ENCODE measurements at places on chromosomes 7 and 10.

DNA sequence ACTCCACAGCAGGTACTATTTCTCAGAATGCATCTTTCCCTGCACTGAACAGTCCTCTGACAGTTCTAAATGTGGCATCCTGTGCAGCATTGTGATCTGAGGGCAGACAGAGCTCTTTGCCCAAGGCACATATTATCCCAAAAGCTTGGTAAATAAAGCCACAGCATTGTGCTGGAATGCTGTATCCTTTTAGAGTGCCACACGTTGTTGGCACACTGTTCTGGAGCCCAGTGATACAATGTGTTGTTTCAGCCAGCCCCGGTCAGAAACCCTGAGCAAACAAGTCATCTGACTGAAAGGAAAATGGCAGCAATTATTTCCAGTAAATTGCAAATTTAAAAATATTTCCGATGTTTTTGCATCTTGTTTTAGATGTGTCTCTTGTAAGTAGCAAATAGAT lies 45.4 kb downstream of the NAMPT start:
- DNase-seq: no peak

- no peak for DNase-seq
Observed at GRCh38 chr7:93913197-93913596, 6.8 kb downstream of the GNGT1 start.

DNA sequence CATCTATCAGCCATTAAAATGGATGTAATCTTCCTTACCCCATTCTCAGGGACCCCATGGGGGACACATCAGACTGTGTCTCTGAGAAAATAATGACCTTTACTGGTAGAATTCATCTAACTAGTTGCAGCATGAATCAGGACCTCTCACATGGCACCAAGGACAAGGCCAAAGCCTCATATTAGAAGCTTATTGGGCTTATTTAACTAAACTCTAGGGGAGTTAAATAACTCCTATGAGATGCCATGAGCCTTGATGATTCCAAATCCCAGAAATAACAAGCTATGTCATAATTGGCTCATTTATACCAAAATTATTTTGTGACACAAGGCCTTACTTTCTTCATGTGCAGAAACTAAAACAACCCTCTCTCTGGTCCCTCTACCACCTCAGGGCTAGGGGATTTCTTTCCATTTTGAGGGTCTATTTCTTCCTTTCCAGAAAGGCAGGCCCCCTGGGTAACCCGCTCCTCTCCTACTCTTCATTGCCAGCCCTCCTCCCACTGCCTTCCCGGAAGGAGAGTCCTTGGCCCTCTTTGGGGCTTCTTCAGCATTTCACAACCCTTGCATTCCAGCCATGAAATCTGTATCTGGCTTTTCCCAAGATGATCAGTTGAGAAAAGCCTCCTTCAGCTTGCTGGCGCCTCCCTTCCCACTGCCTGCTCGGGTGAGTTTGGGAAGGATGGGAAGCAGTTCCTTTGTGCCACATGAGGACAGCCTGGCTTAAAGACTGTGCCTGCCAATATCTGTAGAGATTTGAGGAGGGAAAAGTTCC lies 41.8 kb upstream of the TRIM8 start:
- no peak for DNase-seq

DNA sequence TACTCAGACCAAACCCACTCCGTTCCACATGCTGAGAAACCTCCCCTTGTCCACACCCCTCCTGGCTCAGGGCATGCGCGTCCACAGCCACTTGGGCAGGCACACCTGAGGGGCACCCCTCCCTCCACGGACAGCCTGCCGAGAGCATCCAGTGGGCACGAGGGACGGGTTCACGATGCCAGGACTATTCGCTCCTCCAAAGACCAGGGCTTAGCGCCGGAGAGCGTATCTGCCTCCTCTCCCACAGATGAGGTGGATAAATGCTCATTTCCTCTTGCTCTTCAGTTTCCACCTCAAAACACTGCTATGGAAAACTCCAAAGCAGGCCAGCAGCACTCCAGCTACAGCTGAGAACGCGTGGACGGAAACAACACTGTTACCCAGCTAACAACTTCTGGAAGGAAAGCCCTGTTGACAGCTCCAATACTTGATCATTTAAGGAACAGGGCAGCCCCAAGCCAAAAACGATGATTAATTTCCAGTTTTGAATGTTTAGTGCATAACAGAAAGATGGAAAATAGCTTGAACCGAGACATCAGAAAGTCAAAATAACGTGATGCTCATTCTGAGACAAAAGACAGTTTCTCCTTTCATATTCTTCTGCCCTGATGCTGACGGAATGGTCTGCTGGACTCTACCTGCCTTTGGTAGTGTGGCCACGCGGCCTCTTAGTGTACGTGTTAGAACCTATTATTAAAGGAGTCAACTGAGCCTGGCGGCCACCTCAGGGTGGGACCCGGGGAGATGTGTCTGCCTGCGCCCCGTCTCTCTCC lies 204.7 kb downstream of the DNAJB6 start:
- no peak for DNase-seq

- no peak for DNase-seq
Observed at GRCh38 chr10:30151581-30152389, 92.4 kb upstream of the JCAD start.

DNA sequence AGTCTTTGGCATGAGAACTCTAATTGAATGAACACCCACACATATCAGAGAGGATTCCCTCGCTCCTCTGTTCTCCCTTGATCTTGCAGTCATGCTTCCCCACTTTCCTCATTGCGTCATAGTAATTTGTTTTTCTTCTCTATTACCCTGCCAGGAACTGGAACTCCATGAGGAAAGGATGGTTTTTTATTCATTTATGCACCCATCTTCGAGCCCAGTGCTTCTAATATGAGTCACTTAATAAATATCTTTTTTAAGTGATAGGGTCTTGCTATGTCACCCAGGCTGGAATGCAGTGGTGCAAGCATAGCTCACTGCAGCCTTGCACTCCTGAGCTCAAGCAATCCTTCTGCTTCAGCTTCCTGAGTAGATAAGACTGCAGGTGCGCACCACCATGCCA lies 83.5 kb downstream of the OTUD1 start:
- no peak for DNase-seq

- DNase-seq: no peak
Observed at GRCh38 chr10:114179148-114179547, at the start of gene TDRD1. TSS of gene TDRD1 (plus strand) at chr10:114179353. CDS start at chr10:114187832, 8,479 bp downstream.
